ENCODE measurements at places on chromosomes 3 and 15.

GRCh38 chr15:98289747-98290146, 329.2 kb downstream of the ARRDC4 start:
- no peak for DNase-seq

DNA sequence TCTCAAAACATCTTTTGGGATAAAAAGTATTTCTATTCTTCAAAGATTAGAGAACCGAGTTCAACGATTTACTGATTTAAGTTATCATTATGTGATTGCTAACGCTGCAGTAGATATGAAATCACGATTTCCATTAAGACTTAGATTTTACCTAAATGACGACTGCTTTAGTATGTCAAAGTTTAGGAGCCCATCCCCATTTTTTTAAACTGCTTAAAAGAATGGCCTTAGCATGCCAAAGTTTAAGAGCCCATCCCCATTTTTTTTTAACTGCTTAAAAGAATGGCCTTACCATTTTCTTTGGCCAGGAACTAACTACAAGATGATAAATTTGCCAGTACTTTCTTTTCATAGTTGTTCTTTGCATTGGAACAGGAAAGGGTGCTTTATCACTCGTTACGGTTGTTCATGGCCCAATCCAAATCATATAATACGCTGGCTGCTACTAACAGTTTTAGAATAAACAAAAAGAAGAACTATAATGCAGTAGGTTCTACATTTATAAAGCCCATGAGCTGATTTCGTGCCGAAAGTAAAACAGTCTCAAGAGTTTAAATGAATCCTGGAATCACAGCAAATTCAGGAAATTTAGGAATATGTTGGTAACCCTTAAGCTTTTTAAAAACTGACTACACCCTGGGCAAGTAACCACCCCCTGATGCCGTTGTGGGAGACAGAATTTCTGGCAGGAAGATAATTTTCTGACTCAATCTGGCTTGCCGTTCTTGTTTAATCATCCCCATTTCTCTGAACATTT, 869 bp upstream of the TSC22D2 start:
- no peak for DNase-seq

- no peak for DNase-seq
Observed at GRCh38 chr15:79170256-79170664, 79.7 kb upstream of the RASGRF1 start.

DNA sequence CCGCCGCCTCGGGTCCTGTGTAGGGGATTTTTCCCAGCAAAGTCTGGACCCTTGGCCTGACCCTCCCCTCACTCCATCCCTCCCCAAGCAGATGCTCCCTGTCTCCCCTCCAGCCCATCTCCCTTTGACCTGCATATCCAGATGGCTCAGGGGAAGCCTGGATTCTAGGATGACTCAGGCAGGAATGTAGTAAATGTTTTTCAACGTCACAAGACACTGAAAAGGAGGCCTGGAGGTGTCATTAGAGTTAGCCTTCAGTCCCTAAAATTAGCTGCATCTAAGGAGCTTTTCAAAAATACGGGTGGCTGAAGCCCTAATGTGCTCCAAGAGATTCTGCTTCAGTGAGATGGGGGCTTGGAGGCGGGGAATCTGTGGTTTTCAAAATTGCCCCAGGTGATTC, 7.2 kb downstream of the ACAN start:
- no peak for DNase-seq

GRCh38 chr3:16849229-16849628, 35.5 kb upstream of the PLCL2 start:
- no peak for DNase-seq

- DNase-seq, result no peak
Observed at GRCh38 chr15:53831907-53832770, 72.7 kb upstream of the WDR72 start.

DNA sequence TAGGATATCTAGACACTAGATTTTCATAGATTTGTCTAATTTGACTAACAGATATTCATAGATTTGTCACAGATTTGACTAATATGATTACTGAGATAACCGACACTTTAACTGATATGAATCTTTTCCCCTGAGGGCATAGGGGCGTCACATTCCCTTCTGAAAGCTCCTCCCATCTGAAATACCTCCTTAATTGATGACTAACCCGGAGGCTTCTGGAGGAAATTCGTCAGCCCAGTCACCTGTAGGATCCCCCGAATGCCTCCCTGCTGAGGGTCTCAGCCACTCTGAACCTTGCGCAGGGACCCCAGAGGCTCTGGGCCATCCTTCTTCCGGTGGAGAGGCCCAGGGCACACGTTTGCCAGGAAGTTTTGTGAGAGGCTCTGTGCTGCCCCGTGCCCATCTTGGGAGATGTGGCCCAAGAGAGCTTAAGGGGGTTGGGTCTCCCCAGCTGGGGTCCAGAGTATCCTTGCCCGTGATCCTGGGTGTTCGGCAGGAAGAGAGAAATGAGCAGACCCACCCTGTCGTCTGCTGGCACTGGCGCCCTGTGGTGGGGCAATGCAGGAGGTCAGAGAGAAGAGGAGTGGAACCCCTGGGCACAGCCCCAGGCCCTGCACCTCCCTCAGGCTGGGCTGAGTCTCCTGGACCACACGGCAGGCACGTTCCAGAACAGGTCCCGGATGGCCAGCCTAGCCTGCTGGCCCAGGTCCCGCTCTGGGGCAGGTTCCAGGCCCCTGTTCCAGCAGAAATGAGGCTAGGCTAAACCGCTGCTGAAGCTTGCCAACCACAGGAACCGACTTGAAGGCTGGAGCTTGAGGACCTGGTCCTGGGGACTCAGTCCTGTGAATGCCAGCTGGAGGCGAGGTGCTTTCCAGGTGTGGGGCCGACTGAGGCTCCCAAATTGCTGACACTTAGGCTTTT, 1.7 kb downstream of the PLA2G4D start:
- DNase-seq, result no peak

- no peak for DNase-seq
Observed at GRCh38 chr15:47997195-47998080, 123.4 kb upstream of the SLC24A5 start.

GRCh38 chr3:38603731-38604131, 45.8 kb downstream of the SCN5A start:
- no peak for DNase-seq

DNA sequence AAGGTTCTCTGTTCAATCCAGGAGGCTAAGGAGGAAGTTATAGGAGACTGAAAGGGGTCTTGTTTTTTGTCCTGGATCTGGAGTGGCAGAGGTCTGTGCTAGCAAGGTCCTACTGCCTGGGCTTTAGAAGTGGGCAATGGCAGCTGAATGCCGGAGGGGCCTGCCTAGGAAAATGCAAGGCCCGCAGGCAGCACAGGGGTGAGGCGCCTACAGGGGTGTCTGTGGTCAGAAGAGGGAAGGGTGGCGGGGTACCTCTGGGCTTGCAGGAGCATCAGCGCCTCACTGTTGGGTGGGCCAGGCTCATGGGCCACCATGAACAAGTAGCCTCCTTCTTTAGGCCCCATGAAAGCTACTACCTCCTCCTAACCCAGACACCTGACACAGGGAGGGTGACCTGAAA, 175.4 kb downstream of the PEX5L start:
- no peak for DNase-seq

DNA sequence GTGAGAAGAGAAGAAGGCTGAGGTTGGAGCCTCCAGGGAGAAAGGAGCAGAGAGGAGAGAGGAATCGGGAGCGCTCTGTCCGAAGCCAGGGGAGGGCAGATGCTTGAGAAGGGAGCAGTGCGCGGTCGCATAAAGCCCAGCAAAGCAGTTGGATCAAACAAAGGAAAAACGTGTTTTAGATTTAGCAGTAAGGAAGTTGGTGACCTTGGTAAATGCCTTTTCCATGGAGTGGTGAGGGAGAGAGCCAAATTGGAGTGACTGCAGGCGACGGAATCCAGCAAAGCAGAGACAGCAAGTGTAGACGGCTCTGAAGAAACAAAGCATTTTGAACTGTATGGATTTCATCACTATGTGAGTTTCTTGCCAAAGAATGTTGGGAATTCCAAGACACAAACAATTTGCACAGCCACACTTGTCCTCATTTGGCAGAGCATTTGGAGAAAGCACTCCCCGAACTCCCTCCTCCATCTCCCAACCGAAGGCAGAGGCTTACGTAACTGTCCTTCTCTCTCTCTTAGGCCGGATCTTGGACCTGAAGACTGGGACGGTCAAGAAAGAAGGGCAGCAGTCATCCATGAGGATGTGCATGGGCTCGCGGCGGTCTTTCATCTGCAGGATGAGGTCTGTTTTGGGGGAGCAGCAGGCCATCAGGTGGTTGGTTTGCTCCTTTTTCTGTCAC, 103.6 kb downstream of the ARNT2 start:
- DNase-seq, result no peak

DNA sequence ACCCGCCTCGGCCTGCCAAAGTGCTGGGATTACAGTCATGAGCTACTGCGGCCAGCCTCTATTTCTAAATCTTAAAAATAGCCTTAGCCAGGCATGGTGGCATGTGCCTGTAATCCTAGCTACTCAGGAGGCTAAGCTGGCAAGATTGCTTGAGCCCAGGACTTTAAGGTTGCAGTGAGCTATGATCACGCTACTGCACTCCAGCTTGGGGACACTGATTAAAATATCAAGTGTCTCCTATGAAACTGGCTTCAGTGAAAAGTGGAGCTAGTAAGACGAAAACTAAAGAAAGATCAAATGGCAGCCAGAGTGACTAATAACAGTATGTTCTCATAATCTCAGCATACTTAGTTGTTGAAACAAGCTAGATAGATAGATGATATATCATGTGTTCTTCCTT, 112.5 kb downstream of the STT3B start:
- no peak for DNase-seq

- no peak for DNase-seq
Observed at GRCh38 chr3:49132437-49133225, at the start of gene LAMB2. Gene LAMB2, minus strand, starts transcription at chr3:49133050. Its CDS starts 183 bp downstream, at chr3:49132867.

GRCh38 chr3:10547841-10548783, 42.7 kb upstream of the ATP2B2 start:
- no peak for DNase-seq

DNA sequence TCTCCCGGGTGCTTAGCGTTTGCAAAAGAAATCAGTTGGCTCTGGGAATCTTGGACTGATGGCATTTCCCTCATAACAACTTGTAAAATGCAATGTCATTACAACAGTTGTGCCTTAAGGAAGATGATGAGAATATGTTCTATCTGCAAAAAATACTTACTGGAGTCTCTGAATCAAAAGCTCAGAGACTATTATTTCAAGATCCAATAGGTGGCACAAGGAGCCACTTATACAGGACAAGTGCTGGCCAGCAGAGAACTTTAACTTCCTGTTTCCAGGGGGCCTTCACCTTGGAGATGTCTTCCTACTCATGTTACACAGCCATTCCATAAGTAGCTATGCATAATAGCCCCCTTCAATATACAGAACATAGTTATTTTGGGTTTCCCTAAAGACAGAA, 8.9 kb upstream of the RPS27L start:
- no peak for DNase-seq

- DNase-seq, result no peak
Observed at GRCh38 chr3:122245513-122246174, 62.2 kb downstream of the CASR start.

- DNase-seq, result no peak
Observed at GRCh38 chr3:185857208-185857607, 32.4 kb upstream of the IGF2BP2 start.

- DNase-seq, result no peak
Observed at GRCh38 chr3:160567774-160568173, 2.4 kb upstream of the KPNA4 start.

DNA sequence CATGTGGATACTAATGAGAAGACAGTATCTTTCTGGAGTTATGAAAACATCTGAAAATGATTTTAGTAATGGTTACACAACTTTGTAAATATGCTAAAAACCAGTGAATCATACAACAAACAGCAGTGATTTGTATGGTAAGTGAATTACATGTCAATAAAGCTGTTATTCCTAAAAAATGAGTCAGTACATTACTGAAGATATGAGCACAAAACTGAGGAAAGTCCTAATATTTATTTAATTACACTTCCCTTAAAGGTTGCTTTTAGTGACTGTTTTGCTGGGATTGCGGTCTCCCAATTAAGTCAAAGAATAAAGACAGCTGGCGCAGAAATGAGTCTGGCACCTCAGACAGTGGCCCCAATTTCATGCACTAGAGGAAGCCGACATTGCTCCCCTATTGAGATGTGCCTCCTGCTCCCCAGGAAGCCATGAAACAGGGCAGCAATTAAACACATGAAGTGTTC, 50.9 kb upstream of the FSIP1 start:
- DNase-seq, result no peak

GRCh38 chr15:73826711-73827251, 46.6 kb upstream of the TBC1D21 start:
- no peak for DNase-seq

DNA sequence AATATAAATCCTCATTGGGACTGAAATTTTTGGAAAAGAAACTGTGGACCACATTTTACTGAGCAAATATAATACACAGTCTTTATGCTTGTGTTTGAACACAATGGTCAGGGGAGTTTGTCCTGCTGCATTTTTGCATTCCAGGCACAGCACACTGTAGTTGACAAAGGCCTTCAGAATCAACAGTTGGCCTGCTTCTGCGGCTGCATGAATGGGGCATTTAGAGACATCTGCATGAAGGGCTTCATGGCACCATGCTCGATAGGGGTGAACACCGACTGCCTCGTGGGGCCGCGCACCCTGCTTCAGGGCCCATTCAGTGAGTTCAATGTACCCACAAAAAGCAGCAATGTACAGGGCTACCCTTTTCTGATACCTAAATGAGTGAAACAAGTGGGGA, 15.4 kb upstream of the COMMD2 start:
- DNase-seq, result no peak

DNA sequence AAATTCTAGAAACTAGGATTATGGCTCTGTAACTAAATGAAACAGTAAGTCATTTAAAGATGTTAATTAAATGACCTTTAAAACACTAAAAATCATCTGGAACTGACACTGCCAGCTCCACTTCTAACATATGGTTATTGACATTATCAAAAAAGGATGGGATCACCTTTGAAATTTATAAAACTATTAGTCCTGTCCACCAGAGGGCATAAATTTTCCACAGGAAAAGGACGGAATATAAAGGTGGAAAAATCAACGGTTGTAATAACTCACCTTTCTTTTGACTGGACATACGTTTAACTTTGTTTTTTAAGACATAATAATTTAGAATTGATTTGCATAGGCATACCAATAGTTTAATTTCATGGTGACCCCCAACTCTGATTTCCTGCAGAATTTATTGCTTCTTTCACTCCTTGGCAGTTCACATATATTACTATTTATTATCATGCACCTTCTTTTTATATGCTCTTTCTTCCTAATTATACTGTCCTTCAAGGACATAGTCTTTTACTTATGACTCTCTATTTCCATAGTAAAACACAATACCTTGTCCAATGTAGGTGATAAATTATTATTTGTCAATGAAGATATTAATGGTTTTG, 345.7 kb downstream of the CADM2 start:
- DNase-seq, result no peak

Data from NK-92 treated with Interleukin-12 subunit alpha and Interleukin-12 subunit beta, amount 100 ng/mL, for 24 hours (cell line).